ENCODE measurements at places on chromosomes 13 and 19.

DNA sequence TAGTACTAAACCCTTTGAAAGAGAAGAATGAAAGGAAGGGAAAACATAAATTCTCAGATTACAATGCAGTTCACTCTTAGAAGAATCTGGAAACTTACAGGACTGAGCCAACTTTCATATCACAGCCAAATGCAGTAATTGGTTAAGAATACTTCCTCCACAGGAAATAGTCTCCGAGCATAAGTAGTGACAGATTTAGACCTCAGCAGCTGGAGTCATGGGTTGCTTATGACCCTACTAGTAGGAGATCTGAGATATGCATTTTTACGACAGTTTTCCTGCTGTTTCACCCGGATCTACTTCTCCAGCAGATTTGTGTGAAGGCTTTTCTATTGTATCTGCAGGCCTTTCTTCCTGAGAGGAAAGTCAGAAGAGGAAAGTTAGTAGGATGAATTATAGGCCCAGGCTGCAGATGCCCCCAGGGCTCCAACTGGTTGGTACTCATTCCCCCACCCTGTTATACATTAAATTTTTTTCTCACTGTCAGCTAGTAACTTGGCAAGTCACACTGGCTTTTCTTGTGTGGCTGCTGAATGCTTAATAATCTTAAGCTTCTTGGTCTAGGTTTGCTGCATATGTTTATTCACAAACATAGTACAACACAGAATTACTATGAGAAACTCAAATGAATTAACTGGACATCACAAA, 1241.5 kb upstream of the MIR17HG start:
- DNase-seq, result no peak

- no peak for DNase-seq
Measured at GRCh38 chr19:10692673-10693264, 8.5 kb upstream of the QTRT1 start.

DNA sequence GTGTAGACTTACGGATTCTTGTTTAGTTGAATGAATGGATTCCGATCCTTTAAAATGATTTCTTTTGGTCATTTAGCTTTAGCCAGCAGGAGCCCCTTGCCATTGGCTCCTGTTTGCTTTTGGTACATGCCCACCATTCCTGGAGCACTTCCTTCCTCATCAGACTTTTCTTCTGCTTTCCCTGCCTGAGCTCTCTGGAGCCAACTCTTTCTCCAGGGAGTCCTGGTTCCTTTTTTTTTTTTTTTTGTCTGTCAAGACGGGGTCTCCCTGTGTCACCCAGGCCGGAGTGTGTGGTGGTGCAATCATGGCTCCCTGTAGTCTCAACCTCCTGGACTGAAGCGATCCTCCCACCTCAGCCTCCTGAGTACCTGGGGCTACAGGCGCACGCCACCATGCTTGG, 37.8 kb downstream of the SMARCA4 start:
- no peak for DNase-seq

GRCh38 chr13:77599351-77599750, 63.8 kb downstream of the SCEL start:
- DNase-seq, result no peak

DNA sequence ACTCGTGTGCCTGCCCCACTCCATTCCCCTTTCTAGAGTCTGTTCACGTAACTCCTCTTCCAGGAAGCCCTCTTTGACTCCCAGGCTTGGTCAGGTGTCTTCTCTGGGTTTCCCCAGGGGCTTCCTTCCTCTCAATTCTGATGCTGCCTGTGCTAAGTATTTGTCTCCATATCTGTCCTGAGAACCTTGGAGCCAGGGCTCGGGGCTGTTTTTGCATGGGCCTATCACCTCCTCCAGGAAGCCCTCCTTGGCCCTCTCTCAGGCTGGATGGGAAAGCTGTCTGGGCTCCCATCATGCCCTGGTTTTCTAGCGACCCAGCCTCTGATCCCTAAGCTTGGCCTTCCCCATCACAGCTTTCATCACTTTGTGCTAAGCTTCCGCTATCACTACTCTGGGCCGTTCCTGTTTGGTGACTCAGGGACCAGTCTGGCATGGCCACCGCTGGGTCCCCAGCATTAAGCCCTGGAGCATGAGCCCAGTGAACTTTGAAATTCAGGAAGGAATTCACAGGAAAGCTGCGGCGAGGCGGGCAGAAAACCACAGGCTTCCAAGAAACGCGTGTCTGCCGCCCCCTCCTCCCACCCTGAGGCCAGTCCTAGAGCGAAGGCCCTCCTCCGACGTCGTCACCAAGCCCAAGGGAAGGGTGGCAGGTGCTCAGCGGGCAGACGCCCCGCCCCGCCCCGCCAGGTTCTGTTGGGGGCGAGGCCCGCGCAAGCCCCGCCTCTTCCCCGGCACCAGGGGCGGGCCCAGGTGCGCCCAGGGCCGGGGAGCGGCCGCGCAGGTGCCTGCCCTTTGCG, 486 bp upstream of the SPINT2 start:
- DNase-seq, result peak; percentile 48

GRCh38 chr19:3248728-3249326, 24.4 kb downstream of the CELF5 start:
- DNase-seq, result no peak

Measured in anterior cingulate cortex (tissue), 58 donors.